ENCODE measurements at places on chromosomes 11 and 22.

GRCh38 chr11:12131943-12132789 is 21.8 kb downstream of the MICAL2 start:
- DNase-seq = peak; percentile 53

GRCh38 chr22:44664149-44664548 is 37.9 kb upstream of the PRR5 start:
- peak; percentile 82 for DNase-seq

- DNase-seq = no peak
Measured at GRCh38 chr11:100682247-100682969, 4.7 kb upstream of the ARHGAP42 start.

DNA sequence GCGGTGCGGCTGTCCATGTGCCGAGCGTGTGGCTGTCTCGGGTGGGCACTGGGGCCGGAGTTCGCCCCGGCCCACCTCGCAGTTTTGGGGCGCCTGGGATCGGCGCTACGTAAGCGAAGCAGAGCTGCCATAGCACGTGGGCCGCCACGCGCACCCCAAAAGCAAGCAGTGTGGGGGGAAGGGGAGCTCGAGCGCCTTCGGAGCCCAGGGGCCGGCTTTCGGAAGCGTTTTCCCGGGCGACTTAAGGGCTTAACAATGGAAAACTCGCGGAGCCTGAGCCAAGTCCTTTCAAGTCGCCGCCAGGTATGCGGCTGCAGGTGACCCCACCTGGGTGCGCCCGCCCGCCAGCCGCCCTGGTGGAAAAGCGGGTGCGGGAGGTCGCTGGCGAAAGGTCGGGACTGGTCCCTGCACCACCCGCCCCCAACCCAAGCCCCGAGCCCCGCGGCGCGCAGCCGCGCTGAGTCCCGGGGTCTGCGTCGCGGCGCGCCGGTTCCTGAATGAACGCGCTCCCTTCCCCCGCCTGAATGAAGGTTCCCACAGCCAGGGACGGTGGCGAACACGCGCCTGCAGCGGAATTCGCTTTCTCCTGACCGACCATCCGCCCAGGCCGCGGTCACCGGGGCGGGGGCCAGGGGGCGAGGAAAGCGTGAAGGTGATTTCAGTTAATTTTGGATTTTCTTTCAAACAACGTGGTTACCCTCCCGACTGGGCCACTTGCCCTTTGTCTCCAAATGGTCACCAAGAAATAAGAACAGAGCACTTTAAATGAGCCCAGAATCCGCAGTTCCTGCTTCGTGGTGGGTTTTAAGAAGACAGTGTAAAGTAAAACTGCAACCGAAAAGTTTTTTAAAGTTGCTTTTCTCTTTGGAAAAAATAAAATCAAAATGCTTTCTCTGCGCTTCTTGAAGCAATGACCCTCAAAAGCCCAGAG is 2.8 kb upstream of the CCND1 start:
- DNase-seq = no peak
